Right atrium auricular region (tissue), 2 donors: ENCODE measurements at places on chromosomes 5 and 9.

GRCh38 chr5:107469064-107469463 is 201.7 kb downstream of the EFNA5 start:
- DNase-seq: no peak

- peak; percentile 83 for DNase-seq
These were observed 20.0 kb downstream of the NTNG2 start for GRCh38 chr9:132181796-132182313.

DNA sequence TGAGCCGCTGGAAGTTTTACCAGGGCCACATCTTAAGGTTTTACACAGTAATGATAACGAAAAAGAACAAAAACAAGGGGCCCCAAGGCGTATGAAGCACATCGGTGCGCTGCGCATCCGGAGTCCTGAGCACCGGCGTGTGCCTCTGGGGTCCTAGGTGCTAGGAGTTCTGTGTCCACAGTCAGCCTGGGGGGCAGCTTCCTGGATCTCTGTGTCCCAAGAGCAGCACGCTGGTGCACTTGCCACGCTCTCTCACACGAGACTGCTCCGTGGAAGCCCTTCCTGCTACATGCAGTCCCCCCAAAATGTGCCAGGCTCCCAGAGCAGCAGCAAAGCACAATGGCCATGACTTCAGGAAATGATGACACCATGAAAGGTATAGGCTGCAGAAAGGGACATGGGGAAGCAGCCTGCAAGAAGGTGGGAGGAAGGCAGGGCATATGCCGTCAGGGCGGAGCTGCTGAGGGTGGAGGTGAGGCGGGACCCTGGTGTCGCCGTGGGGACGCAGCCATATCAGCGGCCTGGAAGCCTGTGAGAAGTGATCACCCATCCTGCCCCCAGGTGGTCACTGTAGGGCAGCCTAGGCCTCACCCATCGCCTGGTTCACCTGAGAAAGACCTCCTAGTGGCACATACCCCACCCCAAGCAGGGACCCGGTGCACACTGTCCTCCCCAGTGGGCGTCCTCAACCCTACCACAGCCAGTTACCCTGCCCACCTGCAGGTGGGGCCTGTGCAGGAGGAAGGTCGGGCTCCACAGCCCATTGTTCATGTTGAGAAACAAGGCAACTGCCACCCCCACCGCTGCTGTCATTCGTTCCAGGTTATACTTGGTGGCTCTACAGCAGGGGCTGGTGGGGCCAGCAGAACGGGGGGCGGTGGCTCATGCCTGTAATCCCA is 23.6 kb upstream of the SLC6A3 start:
- no peak for DNase-seq

- no peak for DNase-seq
These were observed 613.7 kb upstream of the CDH18 start for GRCh38 chr5:20601678-20602100.

DNA sequence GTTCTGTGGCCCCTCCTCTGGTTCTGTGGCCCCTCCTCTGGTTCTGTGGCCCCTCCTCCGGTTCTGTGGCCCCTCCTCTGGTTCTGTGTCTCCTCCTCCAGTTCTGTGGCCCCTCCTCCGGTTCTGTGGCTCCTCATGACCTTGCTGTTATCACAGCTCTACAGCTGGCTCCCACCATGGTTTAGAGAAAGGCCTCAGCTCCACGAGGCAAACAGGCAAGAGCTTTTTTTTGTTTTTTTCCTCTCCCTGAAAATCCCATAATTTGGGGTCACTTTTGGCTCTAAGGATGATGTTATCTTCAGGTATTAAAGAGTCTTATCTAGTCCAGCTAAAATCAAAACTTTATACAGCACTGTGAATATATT is 31.8 kb downstream of the C5orf15 start:
- no peak for DNase-seq

GRCh38 chr9:72280913-72281500 is 84.0 kb downstream of the ZFAND5 start:
- peak; percentile 67 for DNase-seq

DNA sequence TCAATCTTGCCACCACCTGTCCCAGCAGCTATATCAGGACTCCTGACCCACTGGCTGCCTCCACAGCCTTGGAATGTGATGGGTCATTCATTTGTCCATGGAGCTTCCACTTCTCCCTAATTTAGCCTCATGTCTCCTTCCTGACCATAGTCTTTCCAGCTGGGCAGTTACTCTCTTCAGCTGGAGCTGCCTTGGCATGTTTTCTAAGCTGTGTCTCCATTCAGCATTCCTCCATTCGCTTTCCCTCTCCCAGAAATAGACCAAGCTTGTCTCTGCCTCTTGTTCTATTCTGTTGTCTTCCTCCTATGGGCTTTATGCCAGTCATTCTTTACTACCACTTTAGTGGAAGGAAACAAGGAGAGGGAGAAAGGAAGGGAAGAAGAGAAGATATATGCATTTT is 5.3 kb upstream of the CTXN3 start:
- no peak for DNase-seq

- DNase-seq: no peak
These were observed 6.0 kb downstream of the CAMK4 start for GRCh38 chr5:111229871-111230810.

DNA sequence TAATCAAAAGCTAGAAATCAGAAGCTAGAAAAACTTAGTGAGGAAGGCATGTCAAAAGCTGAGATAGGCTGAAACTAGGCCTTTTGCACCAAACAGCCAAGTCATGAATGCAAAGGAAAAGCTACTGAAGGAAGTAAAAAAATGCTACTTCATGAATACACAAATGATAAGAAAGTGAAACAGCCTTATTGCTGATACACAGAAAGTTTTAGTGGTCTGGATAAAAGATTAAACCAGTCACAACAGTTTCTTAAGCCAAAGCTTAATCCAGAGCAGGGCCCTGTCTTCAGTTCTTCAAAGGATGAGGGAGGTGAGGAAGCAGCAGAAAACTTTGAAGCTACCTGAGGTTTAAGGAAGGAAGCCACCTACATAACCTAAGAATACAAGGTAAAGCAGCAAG is 102.5 kb upstream of the SH3GL2 start:
- no peak for DNase-seq

DNA sequence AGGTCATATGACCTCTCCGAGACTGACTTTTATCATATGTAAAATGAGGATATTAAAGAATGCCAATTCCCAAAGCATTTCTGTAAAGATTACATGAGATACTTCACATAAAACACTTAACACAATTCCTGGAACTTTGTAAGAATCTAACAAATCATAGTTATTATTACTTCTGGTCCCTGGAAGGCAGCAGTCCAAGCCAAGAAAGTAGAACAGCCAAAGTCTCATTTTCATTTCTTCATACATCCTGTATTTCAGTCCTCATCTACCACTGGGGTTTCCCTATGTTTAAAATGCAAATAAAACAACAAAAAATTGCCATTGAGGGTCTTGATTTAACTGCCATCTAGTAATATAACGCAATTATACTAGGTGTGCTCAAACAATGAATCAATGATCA is 179.5 kb downstream of the MARCHF11 start:
- DNase-seq: no peak

- no peak for DNase-seq
These were observed 118.3 kb upstream of the MVB12B start for GRCh38 chr9:126208216-126208758.

DNA sequence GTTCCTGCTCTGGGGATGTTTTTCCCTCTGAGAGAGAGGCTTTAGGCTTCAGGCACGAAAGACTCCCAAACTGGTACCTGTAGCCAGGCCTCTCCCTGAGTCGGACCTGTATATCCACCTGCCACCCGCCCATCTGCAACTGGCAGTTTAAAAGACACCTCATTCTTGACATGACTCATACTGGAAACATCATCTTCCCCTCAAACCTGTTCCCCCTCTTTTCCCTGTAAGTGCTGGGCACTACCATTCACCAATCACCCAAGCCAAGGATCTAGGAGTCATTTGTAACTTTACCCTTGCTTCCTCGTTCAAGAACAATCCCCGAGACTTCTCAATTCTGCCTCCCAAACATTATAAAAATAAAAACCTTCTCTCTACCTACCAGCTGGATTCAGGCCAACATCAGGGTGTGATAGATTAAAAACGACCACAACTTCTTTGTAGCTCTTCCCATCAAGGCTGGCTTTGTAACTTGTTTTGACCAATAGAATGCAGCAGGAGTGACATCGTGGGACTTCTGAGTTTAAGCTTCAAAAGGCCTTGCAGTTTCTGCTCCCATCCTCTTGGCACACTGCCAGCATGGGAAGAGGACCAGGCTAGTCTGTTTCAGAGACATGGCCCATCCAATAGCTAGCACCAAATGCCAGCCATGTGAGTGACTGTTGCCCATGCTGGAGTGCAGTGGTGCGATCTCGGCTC is 1.8 kb upstream of the WDR31 start:
- DNase-seq: no peak

- no peak for DNase-seq
These were observed 91.9 kb upstream of the OTULINL start for GRCh38 chr5:14489643-14490042.

- DNase-seq: no peak
These were observed 22.5 kb downstream of the PRDM6 start for GRCh38 chr5:123111502-123111901.

DNA sequence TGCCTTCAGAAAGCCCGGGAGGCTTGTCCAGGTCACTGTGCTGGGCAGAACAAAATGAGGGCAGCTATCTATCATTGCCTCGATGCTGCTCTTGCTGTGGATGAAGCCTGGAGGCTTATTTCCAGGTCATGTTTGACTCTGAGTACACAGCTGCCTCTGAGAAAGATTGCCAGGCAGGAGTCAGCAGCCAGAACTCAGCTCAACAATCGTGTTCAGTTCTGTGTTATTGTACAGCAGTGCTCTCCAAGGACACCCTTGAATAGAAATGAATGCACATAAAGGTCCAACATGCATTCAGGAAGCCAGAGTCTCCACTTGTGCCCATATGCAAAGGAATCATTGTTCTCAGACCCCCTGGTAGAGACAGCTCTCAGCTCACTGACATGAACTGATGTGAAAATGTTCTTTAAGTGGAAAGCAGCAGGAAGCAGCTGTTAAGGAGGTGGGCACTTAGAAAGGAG is 61.7 kb upstream of the ZFR start:
- no peak for DNase-seq

DNA sequence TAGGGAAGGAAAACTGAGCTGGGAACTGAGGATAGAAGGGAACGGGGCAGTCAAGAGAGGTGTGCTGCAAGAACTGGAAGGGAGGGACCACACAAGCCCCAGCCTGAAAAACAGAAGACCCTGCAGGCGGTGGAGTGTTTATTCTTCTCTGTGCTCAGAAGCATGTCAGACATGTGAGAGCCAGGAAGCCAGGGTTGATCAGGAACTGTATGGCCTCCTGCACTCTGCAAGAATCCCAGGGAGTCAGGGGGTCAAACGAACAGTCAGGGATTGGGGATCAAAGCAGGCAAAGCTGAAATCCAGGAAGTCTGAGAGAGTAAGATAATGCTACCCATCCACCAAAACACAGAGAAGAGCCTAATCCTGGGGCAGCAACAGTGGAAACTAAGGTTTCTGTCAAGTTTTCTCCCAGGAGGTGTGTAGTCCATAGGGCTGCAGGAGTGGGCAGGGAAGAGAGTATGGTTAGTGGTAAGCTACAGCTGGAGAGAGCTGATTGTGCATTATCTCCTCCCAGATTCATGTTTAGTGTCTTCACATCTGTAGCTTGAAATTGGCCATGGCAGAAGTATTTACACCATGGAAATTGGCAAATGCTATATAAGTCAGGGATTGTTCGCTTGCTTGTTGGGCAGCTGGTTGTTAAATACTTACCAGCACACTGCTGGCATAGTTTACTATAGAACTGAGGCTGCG is 115.4 kb upstream of the SLC44A1 start:
- DNase-seq: no peak

DNA sequence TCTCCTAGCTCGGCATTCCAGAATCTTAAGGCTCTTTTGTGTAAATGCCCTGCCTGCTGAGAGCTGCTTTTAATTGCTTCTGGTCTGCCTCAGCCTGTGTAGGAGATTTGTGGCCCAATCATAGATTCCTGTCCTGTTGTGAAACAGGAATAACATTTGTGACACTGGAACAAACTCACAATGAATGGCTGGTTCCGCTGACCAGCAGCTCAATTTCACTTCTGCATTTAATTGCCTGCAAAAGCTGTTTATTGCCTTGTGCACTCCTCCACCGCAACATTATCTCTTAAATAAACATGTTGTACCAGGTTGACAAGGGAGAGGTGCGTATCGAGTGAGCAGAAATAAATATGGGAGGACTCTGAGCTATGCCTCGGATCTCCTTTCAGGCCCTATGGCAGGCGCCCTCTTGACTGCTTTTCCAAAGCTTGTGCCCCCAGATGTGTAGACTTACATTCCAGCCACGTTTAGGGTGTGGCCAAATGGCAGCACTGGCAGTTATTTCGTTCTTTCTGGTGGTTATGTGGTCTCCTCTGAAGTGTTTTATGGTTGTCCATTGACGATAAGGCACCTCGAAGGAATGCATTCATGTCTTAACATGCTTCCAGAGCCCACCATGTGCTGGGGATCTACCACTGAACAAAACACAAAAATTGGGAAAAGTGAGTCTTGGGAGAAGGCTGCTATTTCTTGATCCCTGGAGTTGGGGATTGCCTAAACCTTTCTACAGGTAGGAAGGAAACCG is 58.1 kb downstream of the DMRT1 start:
- DNase-seq: no peak

DNA sequence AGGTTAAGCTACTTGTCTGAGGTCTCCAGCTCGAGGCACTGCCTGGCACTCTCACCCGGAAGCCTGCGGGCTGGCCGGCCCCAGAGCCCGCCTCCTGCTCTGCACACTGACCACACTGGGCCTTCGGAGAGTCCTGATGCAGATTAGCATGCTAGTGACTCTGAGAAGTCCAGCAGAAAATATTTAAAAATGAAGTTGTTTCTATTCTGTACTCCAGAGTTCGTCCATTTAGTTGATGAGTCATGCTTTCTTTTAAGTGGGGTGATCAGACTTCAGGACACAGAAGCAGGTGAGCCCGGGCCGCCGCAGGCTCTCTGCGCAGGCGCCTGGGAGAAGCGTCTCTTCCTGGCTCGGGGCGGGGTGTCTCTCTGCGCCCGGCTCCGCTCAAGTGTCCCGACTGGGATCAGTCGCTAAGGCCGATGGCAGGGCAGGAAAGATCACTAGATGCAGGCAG is 32.5 kb downstream of the FAM240B start:
- DNase-seq: peak; percentile 63

DNA sequence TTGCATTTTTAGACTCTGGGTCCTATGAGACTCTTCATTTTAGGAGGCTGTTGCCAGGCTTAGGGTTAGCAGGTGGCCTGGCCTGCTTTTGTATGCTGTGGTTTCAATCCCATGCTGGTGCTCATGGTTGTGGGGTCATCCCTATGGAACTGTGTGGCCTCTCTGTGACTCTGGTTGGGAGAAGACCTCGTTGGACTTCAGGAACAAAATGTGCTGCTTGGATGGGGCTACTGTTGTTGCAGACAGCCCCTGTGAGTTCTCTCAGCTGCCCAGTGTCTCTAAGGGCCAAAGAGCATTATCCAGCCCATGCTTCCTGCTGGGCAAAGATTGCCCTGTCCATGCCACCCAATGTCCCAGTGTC is 169.5 kb upstream of the S1PR3 start:
- no peak for DNase-seq

DNA sequence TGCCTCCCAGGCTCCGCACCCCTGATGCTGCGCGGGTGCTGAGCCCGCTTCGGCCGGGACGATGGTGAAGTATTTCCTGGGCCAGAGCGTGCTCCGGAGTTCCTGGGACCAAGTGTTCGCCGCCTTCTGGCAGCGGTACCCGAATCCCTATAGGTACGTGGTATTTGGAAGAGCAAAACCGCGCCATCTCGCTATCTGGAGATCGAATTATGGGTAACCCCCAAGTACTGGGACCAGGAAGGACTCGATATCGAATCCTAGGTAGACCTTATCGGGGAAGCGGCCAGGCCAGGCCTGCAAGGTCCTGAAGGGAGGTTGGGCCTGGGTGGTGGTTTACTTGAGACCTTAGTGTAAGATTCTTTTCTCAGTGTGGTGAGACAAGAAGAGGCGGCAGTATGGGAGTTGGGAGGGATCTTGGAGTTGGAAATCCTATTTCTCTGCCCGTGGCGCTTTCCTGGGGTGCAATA is 359 bp downstream of the PRELID1 start:
- DNase-seq: no peak
